ENCODE measurements at places on chromosomes 16 and 17.

GRCh38 chr17:80372456-80372855 lies 42.5 kb upstream of the ENDOV start:
- DNase-seq: no peak

DNA sequence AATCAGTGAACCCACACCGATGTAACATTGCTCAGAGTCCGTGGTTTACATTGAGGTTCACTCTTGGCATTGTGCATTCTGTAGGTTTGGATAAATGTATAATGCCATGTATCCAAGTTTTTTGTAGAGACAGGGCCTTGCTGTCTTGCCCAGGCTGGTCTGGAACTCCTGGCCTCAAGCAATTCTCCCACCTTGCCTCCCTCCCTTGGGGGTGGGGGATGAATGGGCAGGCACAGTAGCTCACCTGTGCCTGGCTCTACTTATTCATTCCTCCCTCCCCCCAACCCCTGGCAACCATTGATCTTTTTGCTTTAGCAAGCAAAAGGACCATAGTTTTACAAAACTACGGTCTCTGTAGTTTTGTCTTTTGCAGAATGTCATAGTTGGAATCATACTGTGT lies 181.4 kb downstream of the SPECC1 start:
- no peak for DNase-seq

- no peak for DNase-seq
These were observed 4.3 kb upstream of the MBTPS1 start for GRCh38 chr16:84121007-84121406.

DNA sequence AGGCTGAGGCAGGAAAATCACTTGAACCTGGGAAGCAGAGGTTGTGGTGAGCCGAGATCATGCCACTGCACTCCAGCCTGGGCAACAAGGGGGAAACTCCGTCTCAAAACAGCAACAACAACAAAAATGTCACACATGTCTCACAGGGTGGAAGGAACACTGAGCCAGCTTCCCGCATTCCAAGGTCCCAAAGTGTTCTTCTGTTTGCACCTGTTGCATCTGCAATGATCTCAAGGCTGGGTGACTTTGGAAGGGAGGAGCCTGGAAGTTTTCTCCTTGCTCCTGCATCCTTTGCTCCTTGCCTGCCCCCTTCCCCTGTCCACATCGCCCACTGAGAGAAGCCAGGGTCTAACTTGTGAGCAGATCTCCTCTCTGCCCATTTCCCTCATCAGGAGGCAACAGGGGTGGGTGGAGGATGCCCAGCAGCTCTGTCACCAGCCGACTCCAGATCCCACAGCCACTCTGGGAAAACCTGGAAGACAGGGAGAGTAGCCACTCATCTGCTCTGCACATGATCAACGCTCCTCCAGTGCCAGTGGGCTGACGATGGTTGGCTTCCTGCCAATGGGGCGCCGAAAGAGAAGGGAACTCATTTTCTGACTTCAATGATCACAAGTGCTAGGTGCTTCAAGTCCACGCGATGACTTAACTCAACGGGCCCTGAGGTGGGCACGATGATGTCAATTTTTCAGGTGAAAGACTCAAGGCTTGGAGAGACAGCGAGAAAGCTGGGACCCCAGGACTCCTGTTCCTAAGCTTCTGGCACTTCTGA lies 12.6 kb downstream of the CHST6 start:
- no peak for DNase-seq

GRCh38 chr17:74161503-74161875 lies 42.0 kb upstream of the RPL38 start:
- DNase-seq: no peak

- DNase-seq: no peak
These were observed 21.1 kb downstream of the ARHGAP27 start for GRCh38 chr17:45411348-45412105.

DNA sequence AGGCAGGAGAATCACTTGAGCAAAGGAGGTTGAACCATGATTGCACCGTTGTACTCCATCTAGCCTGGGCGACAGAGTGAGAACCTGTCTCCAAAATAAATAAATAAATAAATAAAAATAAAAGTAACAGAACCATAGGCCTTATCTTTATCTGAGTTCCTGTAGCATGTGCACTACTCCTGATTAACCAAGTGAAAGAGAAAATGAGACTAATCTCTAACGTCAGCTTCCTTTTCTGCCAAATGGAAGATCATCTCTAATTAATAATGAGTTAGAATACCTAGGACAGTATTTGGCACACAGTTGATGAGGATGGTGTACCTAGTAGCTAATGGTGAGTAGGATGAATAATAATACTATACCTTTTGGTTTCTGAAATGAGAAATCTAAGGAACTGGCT lies 520.4 kb downstream of the WWOX start:
- DNase-seq: no peak

DNA sequence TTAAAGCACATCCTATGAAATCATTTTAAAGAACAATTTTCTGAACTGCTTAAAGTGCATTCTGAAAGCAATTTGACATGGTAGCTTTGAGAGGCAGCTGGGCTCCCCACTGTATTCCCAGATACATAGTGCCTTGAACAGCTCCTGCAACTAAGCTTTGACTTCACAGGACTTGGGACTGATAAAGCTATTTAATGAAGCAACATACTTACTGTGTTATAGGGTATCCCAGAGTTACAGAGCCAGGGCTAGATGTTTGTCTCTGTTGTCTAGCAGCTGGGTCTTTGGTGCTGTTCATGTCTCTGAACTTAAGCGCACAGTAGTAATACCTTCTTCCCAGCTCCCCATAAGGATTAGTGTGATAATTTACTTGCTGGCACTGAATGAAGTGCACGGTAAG lies 862 bp downstream of the ACSM1 start:
- DNase-seq: no peak

DNA sequence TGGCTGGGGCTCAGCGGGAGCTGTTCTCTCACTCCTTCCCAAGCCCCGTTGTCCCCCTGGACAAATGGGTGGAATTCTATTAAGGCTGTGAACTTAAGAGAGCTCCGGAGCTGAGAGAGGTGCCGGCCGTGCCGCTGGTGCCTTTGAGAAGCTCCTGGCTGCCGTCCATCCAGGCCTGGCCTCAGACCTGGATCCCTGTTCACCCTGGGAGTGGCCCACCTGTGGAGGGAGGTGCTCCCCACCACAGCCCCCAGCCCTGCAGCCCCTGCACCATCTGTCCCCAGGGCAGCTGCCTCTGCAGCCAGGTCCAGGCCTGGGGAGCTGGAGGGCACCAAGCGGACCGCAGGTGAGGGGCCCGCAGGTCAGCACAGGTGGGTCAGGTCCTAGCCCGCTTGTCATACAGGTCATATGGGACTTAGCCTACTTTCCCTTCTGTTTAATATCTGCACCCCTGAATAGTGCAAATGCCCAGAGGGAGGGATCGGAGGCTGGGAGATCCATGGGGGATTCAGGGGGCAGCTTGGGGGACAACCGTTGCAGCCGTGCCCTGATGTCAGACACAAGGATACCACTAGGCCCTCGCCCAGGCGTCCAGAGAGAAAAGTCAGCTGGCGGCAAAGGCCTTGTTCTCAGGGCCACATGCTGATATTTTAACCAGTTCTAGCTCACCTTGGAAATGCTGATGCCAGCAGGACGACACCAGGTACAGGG lies 15.2 kb upstream of the METRNL start:
- no peak for DNase-seq

All from esophagus squamous epithelium (tissue), 5 donors.